CD4-positive, alpha-beta T cell treated with Interleukin-10 for 1 hour (primary cell): ENCODE measurements at places on chromosomes 16 and 17.

GRCh38 chr16:26295625-26296304, 604.0 kb downstream of the HS3ST4 start:
- no peak for DNase-seq

GRCh38 chr17:75456039-75456416, 407 bp upstream of the TMEM94 start:
- no peak for DNase-seq

DNA sequence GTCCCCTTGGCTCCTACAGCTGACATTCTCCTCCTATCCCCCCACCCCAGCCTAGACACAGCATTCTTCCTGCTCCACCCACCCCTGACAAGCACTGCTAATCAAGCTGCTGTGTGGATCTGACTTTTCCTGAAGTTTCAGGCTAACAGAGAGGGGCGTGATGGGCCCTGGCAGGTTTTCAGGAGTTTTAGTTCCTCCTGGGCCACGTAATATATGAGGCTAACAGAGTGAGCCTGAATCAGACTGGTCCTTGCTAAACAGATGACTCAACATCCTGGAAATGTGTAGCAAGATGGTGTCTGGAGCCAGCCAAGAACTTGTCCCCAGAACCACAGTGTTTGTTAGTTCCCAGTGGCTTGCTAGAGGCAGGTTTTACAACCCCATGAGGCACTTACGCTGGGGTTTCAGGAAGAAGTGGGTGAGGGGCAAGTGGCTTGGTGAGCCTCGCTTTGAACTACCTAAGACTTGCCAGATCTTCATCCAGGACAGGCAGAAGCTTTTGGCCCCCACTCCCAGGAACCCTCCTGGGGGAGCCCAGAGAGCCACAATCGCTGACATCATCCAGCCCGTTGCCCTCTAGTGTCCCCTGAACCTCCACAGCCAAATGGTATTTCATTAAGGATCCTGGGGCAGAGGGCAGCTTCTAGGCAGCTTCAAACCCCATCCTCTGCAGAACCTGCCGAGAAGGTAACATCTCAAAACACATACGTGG, 15.9 kb downstream of the TMEM92 start:
- DNase-seq = peak; percentile 8

GRCh38 chr16:18788828-18789514, 1.2 kb downstream of the RPS15A start:
- no peak for DNase-seq

DNA sequence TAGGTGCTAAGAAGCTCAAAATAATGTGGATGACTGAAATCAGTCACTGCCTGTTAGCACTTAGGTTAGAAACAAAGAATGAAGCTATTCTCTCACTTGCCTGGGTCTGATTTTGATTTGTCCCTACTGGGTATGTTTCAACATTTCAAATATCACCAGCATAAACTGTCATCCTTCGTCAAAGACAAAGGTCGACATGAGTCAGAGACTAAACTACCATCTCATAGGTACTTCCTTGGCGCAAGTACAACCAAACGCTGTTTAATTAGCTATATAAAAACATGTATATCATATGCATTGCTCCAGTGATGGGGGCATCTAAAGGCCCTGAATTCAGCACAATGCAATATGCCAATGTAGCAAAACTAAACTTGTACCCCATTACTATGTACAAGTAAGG, 4.0 kb downstream of the AKTIP start:
- DNase-seq = no peak

- no peak for DNase-seq
Measured at GRCh38 chr17:41278176-41278955, 2.9 kb downstream of the KRTAP9-7 start.

DNA sequence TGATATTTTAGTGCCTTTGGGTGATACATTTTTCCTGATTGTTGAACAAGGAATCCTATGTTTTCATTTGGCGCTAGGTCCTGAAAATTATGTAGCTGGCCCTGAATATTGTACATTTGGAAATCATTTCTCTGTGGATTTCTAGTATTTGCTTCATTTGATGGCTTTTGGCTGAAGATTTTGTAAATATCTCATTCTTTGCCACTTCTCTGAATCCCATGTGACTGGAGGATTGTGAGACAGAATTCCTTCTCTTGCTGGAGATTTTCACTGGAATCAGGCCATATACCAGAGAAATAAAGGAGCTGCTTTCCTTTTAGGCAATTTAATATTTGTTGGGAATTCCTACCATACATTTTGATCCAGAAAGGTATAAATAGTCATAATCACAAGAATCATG, 8.6 kb downstream of the KRT28 start:
- no peak for DNase-seq

- DNase-seq = no peak
Measured at GRCh38 chr17:46013127-46013501, 14.1 kb downstream of the STH start.

GRCh38 chr17:29615492-29616299, 7.0 kb downstream of the CORO6 start:
- DNase-seq = peak; percentile 89

GRCh38 chr17:35447499-35447898, 1.1 kb downstream of the SLFN13 start:
- no peak for DNase-seq

DNA sequence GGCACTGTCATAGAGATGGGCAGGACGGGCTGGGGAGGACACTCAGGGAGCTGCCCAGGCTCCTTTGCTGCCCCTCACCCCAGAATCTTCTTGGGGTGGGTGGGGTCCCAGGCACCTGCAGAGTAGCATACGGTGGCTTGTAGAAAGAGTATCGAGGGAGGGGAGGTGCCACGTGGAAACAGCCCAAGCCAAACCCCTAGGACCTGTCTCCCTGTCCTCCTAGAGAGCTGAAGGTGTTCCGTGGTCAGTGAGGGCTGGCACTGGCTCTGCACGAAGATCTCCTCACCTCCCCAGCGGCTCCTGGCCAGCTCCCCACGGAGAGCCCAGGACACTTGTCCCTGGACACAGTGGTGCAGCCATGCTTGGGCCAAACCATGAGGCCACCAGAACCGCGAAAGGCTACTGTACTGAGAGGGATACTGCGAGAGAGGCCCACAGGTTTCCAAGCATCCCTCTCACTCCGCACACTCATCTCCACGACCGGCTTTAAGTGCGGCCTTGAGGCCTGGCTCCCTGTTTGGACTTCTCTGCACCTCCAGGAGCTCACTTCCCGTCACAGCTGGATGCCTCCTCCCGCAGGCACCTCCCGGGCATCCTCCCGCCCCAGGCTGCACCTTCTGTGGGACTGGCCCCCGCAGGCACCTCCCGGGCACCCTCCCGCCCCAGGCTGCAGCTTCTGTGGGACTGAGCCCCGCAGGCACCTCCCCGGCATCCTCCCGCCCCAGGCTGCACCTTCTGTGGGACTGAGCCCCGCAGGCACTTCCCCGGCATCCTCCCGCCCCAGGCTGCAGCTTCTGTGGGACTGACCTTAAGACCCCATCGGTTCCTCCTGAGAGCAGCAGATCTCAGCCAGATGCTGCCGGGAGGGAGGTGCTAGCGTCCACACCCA, 2.0 kb upstream of the MAFG start:
- no peak for DNase-seq

- no peak for DNase-seq
Measured at GRCh38 chr16:87819282-87819681, 50.0 kb downstream of the SLC7A5 start.

DNA sequence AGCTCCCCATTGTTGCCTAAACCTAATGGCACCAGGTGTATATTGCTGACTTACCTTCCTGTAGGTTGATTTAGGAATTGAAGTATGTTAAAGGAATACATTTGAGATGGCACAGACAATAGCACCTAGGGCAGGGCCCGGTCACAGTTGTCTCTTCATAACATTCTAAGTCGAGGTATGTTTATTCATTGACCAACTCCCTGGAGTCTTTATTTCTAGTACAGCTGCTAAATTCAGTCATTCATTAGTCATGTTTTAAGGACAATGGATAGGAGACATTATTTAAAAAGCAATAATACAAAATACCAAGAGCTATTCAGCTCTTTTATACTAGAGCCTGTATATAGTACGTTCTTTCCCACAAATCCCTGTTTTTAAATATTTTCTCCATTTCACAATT, 369.5 kb upstream of the HSBP1 start:
- no peak for DNase-seq

- no peak for DNase-seq
Measured at GRCh38 chr17:80844418-80844990, 147.1 kb upstream of the CHMP6 start.

- DNase-seq = no peak
Measured at GRCh38 chr16:89958068-89958467, 9.5 kb downstream of the DEF8 start.

DNA sequence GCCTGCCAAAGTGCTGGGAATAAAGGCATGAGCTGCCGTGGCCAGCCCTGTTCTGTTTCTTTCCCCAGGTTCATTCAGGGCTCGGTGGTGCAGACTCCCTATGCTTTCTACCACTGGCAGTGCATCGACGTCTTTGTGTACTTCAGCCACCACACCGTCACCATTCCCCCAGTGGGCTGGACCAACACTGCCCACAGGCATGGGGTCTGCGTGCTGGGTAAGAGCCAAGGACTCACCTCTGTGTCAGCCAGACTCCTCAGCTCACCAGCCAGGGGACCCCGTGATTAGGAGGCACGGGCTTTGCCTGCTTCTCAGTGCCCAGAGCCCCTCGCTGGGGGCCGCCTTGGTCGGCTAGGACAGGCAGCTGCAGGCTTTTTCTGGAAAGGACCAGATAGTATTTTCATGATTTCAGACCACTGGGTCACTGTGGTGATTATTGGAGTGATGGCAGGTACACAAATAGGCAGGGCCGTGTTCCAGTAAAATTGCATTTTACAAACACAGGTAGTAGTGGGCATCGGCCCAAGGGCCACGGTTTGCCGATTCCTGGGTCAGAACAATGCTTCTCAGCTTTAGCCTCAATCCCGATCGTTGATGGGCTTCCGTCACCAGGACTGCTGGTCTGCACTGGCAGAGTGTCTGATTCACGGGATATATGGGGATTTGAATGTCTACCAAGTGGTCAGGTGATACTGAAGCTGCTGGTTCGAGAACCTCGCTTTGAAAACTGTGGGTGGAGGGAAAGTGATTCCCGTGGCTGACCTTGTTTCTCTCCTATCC, 5.0 kb downstream of the ENGASE start:
- DNase-seq = no peak

DNA sequence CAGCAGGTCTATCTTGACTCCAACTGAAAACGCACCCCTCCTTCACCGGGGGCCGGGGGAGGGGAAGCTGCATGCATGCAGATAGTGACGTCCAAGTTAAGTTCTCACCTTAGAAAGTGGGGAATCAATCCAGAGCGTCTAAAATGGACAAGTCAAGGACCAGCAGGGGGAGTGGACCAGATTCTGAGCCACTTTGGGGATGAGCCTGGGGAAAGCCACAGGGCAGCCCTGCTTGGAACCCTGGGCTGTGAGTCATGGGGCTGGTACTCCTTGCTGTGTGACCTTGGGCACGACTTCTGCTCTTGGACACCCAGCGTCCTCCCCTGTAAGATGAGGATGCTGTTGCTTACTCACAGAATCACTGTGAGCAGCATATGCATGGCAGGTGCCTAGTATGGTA, 9.1 kb downstream of the TNFRSF13B start:
- no peak for DNase-seq

GRCh38 chr16:73093146-73094144, 45.5 kb upstream of the ZFHX3 start:
- no peak for DNase-seq

DNA sequence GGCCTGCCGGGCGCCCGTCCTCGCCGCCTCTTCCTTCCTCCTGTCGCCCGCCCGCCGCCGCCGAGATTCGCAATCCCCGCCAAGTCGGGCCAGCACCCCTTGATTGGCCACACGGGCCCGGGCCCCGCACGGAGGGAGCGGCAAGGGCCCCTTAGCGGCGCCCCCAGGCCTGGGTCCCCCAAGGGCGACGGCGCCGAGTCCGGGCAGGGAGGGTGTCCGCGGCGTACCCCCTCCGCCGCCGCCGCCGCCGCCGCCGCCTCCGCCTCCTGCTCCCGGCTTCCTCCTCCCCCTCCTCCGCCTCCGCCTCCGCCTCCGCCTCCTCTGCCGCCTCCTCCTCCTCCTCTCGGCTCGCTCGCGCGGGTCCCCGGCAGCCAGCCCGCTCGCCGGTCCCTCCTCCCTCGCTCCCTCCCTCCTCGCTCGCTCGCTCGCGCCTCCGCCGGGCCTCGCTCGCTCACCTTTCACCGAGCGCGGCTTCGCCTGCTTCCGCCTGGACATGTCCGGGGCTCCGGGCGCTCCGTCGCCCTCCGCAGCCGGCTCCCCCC, 561 bp downstream of the ZNF423 start:
- DNase-seq = peak; percentile 58
